CD4-positive, alpha-beta T cell (primary cell): ENCODE measurements at places on chromosomes 5 and 9.

DNA sequence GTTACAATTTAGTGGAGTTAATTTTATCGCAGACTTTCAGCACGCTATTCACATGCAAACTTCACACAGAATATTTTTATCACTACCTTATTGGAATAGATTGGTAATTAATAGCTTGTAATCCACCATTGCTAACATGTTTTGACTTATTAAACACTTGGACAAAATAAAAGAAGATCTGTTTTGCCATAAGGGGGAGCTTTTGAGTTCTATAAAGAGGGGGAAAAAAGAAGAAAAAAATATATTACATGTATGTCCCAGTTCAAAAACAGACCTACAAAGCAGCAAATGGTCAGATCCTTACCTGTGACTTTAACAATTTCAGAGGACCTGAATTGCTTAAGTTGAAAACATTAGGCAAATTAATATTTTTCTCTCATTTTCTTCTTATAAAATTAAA is 1.2 kb upstream of the PAPPA start:
- H3K4me3 ChIP-seq, result no peak overlapping the region
- DNase-seq, result no peak
- no peak overlapping the region for H3K27ac ChIP-seq
- no peaks in the 10 kb centered on the region for H3K36me3 ChIP-seq

- DNase-seq, result peak; percentile 44
- no peaks in the 10 kb centered on the region for H3K27me3 ChIP-seq
- H3K36me3 ChIP-seq, result peaks cover 3% of the 10 kb centered on the region
- H3K27ac ChIP-seq, result peak overlapping the region; percentile 63
These were observed 1.4 kb downstream of the MLLT3 start for GRCh38 chr9:20620650-20621470.

DNA sequence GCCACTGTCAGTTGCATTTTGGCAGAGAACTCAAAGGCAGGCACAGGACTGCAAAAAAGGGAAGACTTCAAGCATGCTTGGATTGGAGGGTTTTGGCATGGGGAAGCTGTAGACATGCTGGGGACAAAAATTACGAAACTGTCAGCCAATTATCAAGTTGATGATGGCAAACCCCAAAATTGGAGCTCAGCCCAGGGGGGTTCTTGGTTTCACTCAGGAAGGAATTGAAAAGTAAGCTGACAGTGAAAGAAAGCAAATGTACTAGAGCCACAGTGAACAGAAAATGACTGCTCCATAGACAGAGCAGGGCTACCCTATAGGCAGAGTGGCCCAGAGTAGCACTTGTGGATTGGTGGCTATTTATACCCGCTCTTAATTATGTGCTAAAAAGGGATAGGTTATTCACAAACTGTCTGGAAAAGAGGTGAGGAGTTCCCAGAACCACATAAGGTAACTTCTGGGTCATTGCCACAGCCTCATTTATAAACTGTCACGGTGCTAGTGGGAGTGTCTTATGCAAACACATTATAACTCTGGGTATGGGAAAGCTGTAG is 14.6 kb upstream of the CFAP95 start:
- H3K4me1 ChIP-seq, result no peaks in the 10 kb centered on the region
- no peak overlapping the region for H3K4me3 ChIP-seq
- H3K27me3 ChIP-seq, result no peaks in the 10 kb centered on the region
- no peak for DNase-seq
- H3K27ac ChIP-seq, result no peak overlapping the region

- no peaks in the 10 kb centered on the region for H3K27me3 ChIP-seq
- no peak for DNase-seq
- no peak overlapping the region for H3K4me3 ChIP-seq
- H3K4me1 ChIP-seq, result no peaks in the 10 kb centered on the region
These were observed 170.7 kb downstream of the TSSK1B start for GRCh38 chr5:113264046-113264445.

DNA sequence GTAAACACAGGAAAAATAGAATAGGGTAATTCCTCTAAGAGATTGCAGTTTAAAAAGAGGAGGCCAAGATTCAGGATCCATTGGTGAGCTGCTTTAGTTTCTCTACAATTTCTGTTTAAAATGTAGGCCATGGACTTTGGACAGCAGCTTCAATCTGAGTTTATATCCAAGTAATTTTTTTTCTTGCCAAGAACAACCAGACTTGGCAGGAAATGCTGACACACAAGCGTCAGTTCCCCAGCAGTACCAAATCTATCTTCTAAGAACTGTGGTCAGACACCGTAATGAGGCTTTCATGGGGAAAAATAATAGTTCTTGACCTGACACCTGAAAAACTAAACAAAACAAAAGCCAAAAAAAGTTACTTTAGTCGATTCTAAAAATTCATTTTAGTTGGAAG is 528.8 kb downstream of the CSNK1G3 start:
- DNase-seq, result no peak
- H3K4me3 ChIP-seq, result no peak overlapping the region
- no peaks in the 10 kb centered on the region for H3K36me3 ChIP-seq
- no peaks in the 10 kb centered on the region for H3K4me1 ChIP-seq
- no peak overlapping the region for H3K27ac ChIP-seq
- H3K27me3 ChIP-seq, result no peaks in the 10 kb centered on the region

DNA sequence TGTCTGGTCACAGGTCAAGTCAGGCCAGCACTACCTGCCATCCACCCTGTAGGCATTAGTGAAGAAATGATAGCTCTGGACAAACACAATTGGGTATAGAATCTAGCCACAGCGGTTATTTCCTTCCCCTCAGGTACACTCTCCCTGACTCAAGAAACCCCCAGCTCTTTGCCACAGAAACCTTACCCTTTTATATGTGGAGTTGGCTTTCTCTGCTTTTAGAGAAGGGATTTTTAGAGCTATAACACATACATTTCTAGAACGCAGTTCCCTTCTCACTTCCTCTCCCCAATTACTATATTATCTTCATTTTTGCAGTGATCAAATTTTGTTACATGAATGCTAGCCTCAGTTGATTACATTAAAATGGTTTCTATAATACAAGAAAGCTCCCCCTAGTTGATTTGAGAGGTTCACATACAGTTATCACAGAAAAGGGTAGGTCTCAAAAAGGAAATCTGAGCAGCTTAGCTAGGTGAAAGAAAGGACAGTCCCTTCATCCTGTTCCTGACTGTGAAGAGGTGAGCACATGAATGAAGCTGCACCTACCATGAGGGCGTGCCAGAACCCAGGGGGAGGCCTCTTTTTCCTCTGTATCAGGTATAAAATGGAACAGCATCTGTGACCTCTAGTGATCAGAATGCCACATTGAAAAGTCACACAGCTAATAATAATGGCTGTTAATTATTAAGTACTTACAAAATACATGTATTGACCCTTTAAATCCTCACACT is 425.6 kb downstream of the KIAA0825 start:
- H3K27ac ChIP-seq, result no peak overlapping the region
- no peaks in the 10 kb centered on the region for H3K36me3 ChIP-seq
- H3K27me3 ChIP-seq, result no peaks in the 10 kb centered on the region
- DNase-seq, result no peak
- no peak overlapping the region for H3K4me3 ChIP-seq

DNA sequence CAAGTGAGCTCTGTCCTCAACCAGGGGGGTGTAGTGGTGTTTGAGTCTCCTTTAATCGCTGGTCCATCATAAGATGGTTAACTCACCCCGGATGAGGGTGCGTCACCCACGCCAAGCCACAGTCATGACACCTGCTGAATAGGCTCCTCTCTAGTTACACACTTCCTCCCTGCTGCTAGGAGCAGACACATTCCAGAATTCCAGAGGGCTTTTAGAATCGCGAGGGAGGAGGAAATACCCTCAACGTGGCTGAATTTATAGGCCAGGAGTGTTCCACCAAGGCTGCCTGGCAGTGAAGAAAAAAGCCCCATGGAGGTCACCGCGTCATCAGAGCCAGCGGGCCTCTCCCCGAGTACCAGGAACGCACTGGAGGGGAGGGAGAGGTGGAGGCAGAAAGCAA is 5.1 kb downstream of the GLRX start:
- peak overlapping the region; percentile 70 for H3K27ac ChIP-seq
- no peak for DNase-seq
- H3K4me1 ChIP-seq, result peaks cover 71% of the 10 kb centered on the region
- H3K36me3 ChIP-seq, result peaks cover 54% of the 10 kb centered on the region
- peak overlapping the region; percentile 84 for H3K4me3 ChIP-seq
- no peaks in the 10 kb centered on the region for H3K27me3 ChIP-seq

- H3K4me1 ChIP-seq, result no peaks in the 10 kb centered on the region
- H3K27ac ChIP-seq, result no peak overlapping the region
- no peaks in the 10 kb centered on the region for H3K27me3 ChIP-seq
- no peak overlapping the region for H3K4me3 ChIP-seq
These were observed 48.0 kb upstream of the SAP30L start for GRCh38 chr5:154397652-154398406.

- DNase-seq, result peak; percentile 19
- peaks cover 8% of the 10 kb centered on the region for H3K4me1 ChIP-seq
- H3K27me3 ChIP-seq, result no peaks in the 10 kb centered on the region
- H3K27ac ChIP-seq, result no peak overlapping the region
These were observed 287.3 kb downstream of the EBF1 start for GRCh38 chr5:158812408-158812807.
